ENCODE measurements at places on chromosomes 4 and X. TPM values are rescaled to one million over a fixed set of nuclear protein-coding genes. Genes with fewer than 3 reads are reported as not detected.

RTL5 gene
- 10.3 TPM for total RNA-seq

GPAT3 gene
- total RNA-seq, result 0.43 TPM

SLIT2 gene
- total RNA-seq, result 31.0 TPM

RBM46 gene
- total RNA-seq, result 0.52 TPM

DCHS2 gene
- 0.63 TPM for total RNA-seq

PPP2R2C gene
- 8.8 TPM for total RNA-seq

C4orf51 gene
- total RNA-seq, result not detected

CENPVL3 gene
- total RNA-seq, result not detected

GASK1B gene
- total RNA-seq, result 0.36 TPM

EVC gene
- 17.7 TPM for total RNA-seq

IL15 gene
- 4.0 TPM for total RNA-seq

P2RY4 gene
- total RNA-seq, result 1.3 TPM

GUCY1B1 gene
- 22.4 TPM for total RNA-seq

RASSF6 gene
- total RNA-seq, result 0.25 TPM

PLXNB3 gene
- total RNA-seq, result 1.9 TPM

CPLX1 gene
- total RNA-seq, result 7.7 TPM

OTUD5 gene
- total RNA-seq, result 49.8 TPM

HELT gene
- total RNA-seq, result not detected

GC gene
- 1.1 TPM for total RNA-seq

IL2RG gene
- 0.71 TPM for total RNA-seq

Measured in motor neuron (in vitro differentiated cells).